ENCODE measurements at places on chromosomes 3 and 15.

GRCh38 chr3:80533553-80533952, 765.8 kb upstream of the ROBO1 start:
- no peak for DNase-seq

- no peak for DNase-seq
Measured at GRCh38 chr15:56019819-56020486, 26.5 kb upstream of the NEDD4 start.

GRCh38 chr3:62095756-62096155, 277.6 kb downstream of the FEZF2 start:
- DNase-seq: no peak

GRCh38 chr3:124297062-124297980, 305.4 kb upstream of the ROPN1 start:
- DNase-seq: no peak

DNA sequence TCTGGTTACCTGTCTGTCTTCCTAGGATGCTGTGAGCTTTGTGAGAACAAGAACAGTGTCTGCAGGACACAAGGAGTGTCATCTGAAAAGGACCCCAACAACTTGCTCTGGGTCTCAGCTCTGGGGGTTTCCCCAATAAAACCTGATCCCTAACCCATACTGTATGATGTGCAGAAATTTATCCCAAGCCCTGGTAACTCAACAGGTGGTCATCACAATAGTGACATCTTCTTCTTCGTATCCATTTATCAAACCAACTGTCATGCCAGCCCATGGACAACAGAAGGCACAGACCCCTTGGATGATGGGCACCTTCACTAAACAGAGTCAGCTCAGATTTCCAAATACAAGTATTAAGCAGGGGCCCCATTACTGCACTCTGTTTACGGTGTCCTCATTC, 127.5 kb downstream of the UACA start:
- no peak for DNase-seq

DNA sequence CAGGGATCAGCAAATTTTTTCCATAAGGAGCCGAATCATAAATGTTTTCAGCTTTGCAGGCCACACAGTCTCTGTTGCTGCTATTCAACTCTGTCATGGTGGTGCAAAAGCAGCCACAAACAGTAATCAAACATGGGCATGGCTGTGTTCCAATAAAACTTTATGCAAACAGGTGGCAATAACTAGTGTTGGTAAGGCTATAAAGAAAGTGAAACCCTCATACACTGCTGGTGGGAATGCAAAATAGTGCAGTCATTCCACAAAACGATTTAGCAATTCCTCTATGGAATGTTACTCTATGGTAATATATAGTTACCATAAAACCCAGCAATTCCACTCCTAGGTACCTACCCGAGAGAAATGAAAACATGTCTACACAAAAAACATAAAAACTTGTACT, 14.0 kb upstream of the MRPS25 start:
- DNase-seq: no peak

DNA sequence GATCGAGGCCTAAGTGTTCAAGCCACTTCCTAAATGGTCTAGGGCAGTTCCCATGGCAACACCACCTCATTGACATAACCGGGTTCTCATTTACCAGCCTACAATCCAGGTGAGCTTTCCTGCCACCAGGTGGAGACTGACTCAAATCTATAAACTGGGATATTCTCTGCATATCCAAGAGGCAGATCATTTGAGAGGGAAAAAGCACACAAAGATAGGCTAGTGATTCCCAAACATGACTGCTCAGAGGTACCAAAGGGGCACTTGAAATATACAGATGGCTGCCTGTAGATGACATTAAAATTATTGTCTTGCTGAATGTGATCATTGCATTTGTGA, 141.3 kb upstream of the PROK2 start:
- DNase-seq: no peak

- no peak for DNase-seq
Measured at GRCh38 chr3:39446444-39446843, 21.0 kb upstream of the MOBP start.

- DNase-seq: no peak
Measured at GRCh38 chr3:159944781-159945180, 43.9 kb upstream of the IL12A start.

- DNase-seq: no peak
Measured at GRCh38 chr15:95549168-95549738, 781.2 kb upstream of the NR2F2 start.

DNA sequence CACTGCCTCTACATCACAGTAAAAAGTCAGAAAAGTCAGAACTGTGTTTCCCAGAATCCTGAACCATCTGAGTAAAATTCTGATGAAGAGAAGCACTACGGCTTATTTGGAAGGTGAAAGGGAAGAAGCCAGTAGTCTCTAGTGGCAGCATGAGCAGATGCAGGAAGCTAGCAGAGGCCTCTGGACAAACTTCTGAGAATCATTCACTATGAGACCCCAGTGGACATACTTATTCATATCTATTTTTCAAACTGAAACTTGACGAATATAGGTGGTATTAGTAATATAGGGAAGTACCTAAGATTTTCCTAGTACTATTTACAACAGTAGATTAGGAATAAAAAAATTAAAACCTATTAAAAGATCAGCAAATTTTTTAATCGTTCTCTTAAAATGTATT, 272.8 kb upstream of the TTC14 start:
- no peak for DNase-seq

DNA sequence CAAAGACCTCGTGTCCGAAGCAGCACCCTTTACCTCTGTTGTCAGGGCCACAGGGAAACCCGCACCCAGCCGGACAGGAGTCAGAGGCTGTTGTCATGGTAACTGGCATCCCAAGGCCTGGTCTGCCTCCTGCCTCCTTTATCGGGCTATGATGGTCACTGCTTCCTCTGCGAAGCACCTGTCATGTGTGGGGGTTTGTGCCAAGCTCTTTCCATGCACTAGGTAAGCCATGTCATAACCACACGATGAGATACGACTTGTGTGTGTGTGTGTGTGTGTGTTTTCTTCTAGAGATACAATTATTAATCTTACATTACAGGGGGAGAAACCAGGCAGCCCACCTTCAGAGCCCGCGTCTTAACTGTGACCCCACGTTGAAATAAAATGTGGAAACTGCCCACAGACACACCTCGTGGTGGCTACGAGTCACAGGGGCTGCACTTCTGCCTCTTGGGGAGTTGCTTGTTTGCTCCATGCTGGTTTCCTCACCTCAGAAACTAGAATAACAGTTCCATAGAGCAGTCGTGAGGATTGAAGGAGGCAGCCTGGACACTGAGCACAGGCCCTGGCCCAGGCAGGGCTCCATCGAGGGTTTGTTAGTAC, 18.0 kb downstream of the ZDHHC19 start:
- no peak for DNase-seq

DNA sequence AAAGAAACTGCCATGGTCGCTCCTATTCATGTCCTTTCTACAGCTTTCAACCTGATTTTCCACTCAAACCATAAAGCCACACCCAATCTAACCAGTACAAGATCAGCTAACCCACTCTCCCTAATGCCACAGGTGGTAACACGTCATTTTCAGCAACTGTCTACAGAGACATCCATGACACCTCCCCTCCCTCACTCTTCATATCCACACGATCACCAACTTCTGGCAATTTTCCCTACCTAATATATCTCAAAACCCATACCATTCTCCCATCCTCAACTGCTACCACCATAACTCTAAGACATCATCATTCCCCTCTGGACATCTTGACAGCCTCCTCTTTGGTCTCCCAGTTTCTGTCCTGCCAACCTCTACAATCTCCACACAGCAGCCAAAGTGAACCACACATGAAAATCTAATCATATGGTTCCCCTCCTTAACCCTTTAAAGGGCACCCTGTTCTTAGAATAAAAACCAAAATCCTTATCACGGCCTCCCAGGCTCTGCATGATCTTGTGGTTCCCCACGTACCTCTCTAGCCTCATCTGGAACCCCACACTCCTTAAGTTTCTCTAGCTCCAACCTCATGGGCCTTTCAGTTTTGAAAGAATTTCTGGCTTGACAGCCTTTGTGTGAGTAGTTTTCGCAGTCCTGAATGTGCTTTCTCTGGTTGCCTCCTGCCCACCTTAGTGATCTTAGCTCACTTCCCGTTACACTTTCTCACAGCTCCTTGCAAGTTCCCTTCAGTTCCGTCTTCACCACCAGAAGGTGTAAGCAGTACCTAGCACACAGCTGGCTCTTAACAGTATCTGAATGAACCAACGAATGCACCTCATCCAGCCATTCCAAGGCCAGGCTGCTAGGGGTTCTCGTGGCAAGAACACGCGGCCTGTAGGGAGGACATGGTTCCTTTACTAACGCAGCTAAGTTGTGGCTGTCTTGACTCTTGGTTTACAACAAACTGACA, 33.4 kb downstream of the SPINK8 start:
- DNase-seq: peak; percentile 66

DNA sequence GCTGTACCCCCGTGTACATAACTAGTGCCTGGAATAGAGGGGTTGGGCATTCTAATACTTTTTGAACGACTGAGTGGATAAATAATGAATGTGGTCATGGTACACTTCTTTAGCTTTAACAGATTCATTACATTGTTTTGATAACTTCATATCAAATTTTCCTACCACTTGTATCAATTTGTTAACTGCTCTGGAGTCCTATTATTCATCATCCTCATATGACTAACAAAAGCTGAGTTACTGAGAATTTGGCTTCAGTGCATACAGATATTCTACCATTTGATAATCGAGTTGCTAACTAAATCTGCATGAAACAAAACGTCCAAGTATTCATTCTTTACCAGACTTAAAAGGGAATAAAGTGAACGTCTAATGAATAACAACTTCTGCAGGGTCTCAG, 31.7 kb downstream of the FRMD5 start:
- no peak for DNase-seq

DNA sequence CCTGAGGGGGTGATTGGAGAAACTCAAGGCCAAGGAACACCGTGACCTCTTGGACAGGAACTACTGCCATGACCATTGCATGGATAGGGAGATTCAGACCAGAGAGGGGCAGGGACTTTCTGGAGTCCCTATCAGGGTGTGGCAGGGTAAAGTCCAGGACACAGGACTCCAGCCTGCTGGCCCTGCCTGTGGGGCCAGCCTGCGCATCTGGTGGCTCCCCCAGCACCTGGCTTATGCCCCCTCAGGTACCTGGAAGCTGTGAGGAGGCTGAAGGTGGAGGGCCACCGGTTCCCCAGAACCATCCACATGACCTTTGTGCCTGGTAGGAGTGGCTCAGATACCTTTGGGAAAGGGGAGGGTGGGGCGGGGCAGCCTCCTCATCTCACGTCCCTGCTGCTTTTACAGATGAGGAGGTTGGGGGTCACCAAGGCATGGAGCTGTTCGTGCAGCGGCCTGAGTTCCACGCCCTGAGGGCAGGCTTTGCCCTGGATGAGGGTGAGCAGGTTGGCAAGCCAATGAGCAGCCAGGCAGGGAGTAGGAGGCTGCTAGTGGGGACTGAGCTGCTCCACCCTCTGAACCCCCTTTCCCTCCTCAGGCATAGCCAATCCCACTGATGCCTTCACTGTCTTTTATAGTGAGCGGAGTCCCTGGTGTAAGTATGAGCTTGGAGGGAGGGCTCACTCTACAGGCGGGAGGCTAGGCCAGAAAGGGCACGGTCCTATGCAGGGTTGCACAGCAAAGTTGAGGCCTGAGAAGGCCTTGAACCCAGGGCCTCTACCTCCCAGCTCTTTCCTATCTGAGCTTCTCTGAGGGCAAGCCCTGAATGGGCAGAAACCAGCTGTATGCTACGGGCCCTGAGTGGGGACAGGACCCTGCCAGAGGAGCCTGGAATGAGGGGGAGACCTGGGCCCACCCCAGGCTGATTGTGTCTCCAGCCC, 2.9 kb downstream of the ACY1 start:
- no peak for DNase-seq

GRCh38 chr15:52652984-52653383, 26.2 kb downstream of the ATOSA start:
- peak; percentile 28 for DNase-seq

- no peak for DNase-seq
Measured at GRCh38 chr15:42349186-42349585, 10.1 kb upstream of the CAPN3 start.

DNA sequence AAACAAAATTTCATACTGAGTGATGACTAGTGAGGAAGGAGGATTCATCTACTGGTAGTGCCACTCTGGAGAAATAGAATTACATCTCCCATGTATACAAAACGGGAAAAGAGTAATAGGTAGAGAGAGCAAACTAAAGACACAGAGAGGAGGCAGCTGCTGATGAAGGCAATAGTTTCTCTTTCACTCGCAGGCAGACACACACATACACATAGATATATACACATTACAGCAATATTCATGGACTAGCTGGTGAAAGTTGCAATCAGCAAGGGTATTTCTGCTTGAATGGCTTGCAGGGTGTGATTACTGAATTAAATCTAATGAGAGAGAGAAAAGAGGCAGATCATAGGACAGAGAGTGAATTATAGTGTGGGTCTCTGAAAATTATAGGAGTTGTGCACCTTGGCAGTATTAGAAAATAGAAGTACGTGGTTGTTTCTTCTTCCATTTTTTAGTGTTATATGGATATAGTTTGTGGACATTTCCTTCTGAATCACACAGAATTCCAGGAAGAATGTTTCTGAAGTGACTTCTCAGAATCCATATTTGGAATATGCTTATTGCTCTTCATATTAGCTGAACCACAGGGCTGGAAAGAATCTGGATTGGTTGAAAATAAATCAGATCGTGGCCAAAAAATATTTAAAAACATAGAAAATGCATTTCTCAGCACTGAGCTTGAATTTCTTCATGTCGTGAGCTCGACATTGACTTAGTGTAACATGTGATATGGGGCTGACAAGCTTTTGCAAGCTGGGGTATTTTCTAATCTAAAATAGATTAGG, 991.2 kb downstream of the TUSC7 start:
- no peak for DNase-seq

DNA sequence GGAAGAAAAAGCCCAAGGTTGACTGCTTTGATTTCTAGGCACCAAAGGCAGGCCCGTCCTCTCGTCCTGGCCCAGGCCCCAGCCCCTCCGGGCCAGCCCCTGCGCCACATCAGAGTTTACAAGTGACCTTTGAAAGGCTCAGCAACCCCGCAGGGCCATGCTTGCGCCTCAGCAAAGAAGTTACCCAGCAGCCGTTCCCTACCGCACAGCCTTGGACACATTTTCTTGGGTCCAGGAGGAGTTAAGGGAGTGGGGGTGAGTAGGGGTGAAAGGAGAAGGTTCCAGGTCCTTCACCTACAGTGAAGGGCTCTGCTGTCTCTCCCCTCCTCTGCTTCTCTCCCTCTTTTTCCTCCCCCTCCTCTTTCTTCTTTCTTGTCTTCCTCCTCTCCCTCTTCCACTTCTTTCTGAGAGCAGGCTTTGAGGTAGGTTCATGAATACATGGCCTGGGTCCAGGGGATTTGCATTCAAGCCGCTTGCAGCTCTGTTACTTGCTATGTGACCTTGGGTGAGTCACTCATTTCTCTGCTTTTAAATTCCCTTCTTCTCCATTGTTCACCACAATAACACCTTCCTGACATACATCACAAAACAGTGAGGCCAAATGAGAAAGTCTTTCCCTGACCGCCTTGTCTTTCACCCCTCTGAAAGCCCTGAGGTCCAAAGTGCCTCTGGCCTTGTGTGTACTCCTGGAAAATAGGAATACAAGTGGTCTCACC, 223.3 kb upstream of the TPRG1 start:
- DNase-seq: no peak

GRCh38 chr3:122251428-122251827, 68.0 kb downstream of the CASR start:
- no peak for DNase-seq

GRCh38 chr15:98233873-98234272, 273.4 kb downstream of the ARRDC4 start:
- no peak for DNase-seq

- no peak for DNase-seq
Measured at GRCh38 chr15:98402486-98402885, 245.9 kb upstream of the IGF1R start.
